ENCODE measurements at places on chromosomes 2 and 18.
A peak's percentile ranks its signal among the peaks of the same experiment; 100 is the strongest.

DNA sequence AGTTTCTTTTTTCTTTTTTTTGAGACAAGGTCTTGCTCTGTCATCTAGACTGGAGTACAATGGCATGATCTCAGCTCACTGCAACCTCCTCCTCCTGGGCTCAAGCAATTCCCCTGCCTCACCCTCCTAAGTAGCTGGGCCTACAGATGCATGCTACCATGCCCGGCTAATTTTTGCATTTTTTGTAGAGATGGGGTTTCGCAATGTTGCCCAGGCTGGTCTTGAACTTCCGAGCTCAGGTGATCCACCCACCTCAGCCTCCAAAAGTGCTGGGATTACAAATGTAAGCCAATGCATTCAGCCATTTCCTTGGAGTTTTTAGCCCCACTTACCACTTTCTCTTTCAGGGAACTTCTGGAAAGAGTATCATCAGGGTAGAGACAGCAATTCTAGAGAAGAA, 153.3 kb upstream of the THSD7B start:
- DNase-seq, result no peak

- no peak for DNase-seq
Measured at GRCh38 chr2:58514252-58514651, 273.1 kb upstream of the FANCL start.

DNA sequence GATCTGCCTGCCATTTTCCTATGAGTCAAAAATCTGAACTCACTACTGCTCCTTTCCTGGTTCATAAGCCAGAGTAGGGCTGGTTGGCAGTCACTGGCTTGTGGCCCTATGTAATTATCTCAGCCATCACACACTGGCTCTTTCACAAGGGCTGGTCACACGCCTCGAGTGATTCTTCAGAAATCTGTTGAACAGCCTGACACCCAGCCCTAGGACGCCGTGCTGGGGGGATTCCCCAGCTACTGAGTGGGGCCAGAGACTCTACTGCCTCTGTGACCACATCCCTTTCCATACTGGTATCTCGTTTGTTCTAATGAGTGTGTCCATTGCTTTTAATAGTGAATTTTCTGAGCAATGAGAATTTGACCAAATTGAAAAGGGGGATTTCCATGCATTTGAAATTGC, 45.8 kb upstream of the RBM44 start:
- DNase-seq, result no peak

GRCh38 chr2:30978044-30978443, 160.2 kb downstream of the GALNT14 start:
- no peak for DNase-seq

DNA sequence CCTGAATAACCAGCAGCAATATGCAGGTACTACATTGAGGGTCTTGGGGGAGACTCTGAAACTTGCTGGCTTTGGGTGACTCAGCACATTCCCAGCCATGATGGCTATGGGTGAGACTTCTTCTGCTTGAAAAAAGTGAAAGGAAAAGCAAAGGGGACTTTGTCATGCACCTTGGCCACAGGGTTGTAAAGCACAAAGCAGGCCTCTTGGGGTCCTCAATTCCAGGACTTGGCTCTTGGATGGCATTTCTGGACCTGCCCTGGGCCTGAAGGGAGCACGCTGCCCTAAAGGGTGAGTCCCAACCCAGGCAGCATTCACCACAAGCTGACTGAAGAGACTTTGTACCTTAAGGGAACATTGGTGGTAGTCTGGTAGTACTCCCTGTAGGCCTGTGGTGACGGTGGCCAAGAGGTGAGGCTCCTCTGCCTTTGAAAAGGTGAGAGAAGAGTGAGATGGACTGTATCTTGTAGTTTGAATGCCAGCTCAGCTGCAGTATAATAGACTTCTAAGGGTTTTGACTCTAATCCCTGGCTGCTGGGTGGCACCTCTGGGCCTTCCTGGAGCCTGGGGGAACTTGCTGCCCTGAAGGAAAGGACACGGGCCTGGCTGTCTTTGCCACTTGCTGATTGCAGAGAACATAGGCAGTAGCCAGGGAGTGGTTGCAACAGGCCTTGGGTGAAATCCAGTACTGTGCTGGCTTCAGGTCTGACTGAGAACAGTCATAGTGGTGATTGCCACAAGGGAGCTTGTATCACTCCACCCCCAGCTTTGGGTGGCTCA, 36.5 kb upstream of the CYTIP start:
- no peak for DNase-seq

- peak; percentile 15 for DNase-seq
Measured at GRCh38 chr2:157596992-157597681, 31.5 kb downstream of the ACVR1C start.

DNA sequence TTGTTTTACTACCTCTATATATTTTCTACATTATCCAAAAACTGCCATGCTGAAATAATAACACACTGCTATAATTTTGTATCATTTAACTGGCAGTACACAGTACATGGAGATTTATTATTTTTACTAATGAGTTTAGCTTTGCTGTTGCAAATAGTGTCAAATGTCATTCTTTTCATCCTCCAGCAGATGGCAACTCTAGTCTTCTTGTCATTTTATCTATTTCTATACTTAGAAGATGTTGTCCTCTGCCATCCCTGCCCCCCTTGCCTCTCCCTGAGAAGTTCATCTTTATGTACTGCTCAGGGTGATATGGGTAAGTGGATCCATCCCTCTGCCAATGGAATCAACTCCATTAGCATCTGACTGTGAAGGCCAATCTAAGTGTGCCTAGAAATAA, 21.7 kb upstream of the LRRTM1 start:
- DNase-seq, result peak; percentile 34

DNA sequence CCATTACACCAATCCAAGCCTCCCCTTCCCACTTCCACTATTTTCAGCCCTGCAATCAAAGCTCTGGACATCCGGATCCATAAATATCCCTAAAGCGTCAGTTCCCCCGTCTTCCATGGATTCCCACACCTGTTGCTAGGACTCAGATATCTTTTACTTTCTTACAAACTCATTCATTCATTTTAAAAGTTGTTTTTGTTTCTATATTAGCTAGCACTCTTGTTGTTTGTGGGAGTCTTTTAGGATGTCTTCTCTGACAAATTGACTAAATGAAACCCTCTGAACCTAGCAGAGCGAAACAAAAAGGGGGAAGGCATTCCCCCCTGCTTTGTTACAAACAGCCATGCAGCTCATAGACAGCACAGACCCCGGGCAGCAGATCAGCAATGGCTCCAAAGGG, 9.0 kb upstream of the NBAS start:
- DNase-seq, result no peak

DNA sequence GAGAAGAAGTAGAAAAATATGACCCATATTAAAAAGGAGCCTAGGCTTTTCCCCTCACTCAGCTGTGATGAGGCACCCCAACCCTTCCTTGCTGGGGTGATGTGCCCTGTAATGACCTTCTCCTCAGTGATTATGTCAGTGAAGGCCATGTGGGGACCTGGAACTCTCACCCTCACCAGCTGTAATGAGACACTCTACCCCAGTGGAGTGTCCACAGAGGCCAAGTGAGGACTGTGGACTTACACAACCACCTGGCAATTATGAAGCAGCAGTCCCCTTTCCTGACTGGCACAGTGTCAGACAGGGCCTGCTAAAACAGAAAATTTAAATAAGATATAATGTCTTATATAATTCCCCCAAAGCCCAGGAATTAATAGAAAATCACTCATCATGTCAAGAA, 54.2 kb downstream of the SEMA4F start:
- DNase-seq, result no peak

GRCh38 chr2:71782323-71782722, 329.0 kb downstream of the DYSF start:
- DNase-seq, result no peak

GRCh38 chr18:24992491-24992890, 359.5 kb downstream of the ZNF521 start:
- DNase-seq, result peak; percentile 65

DNA sequence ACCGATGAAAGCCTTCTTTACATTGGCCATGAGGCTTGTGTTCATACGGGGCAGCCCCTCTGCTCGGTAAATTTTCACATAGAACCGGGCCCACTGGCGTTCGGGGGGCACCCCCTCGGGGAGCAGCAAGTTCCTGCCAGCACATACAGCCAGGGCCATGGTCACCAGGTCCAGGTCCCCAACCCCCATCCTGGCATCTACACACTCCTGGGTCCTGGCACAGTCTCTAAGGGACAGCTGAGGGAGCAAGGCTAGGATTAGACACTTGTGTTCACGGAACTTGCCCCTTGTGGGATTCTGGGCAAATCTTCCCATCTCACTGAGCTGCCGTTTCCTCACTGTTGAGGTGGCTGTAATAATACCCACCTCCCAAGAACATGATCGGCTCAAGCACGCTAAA, 5.6 kb upstream of the OTOF start:
- DNase-seq, result no peak

DNA sequence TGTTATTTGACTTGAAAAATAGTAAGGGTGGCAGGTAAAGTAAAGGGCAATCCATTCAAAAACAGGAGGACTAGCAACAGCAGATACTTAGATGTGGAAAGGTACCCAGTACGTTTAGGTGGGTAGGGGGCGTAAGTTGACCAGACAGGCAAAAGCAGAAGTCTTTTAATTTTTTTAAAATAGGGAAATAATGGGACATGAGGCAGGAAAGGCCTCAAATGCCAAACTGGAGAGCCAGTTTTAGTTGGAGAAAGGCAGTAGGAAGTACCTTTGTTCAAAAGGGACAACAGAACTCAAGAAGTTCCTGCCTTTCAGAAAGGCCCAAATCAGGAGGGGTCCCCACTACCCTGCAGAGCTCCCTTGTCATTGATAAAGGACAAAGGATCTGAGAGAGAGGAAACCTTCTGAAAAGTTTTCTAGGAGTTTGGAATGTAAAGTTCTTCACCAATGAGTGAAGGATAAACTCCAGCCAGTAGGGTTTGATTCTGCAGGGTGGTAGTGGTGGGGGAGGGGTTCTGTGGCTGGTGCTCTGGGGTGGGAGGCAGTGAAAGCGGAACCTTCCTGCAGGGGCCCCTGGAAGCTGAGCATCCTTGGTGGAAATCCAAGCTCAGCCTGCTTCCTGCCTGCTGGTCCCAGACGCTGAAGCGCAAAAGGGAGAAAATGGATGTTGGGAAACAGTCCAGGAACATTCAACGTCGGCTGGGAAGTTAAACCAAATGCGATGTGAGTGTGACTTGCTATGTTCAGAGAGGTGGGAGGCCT, 40.1 kb downstream of the TMEM17 start:
- DNase-seq, result no peak

DNA sequence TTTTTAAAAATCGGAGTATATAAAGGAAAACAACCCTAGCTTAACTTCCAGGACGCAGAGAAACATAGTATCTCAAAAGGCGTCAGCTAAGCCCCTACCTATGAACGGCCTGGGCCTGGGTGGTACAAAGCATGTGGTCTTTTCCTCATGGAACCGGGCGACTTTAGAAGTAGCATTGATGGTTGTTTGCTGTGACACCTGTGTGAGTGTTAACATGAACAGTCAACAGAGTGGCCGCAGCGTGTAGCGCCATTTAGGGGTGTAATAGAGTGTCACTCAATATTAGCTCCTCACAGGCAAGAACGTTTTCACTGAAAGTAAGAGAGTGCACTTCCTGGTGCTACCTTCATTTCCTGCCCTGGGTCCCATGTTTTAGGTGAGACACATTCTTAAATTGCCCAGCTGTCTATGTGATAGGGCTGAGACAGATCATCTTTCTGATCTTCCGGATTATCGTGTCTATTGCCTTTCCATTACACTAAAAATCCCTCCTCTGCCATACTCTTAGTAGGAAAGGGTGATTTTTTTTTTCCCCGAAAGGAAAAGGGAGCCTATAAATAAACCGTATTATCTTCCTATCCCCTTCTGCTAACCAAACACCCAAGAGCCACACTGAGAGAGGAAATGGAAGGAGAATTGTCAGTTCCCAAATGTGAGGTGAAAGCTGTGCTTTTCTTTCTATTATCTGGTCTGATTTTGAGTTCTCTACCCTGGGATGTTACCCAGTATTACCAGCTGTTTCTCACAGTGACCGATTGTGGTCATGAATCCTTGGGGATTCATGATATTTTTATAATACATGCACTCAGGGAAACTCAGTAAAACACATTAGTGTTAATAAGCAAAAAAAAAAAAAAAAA, 1.3 kb downstream of the GORASP2 start:
- peak; percentile 52 for DNase-seq

- no peak for DNase-seq
Measured at GRCh38 chr2:227308784-227309183, 16.3 kb upstream of the MFF start.

GRCh38 chr2:230348787-230349186, 21.8 kb downstream of the SP140L start:
- DNase-seq, result no peak

GRCh38 chr2:157989227-157989626, 112.4 kb upstream of the UPP2 start:
- no peak for DNase-seq

DNA sequence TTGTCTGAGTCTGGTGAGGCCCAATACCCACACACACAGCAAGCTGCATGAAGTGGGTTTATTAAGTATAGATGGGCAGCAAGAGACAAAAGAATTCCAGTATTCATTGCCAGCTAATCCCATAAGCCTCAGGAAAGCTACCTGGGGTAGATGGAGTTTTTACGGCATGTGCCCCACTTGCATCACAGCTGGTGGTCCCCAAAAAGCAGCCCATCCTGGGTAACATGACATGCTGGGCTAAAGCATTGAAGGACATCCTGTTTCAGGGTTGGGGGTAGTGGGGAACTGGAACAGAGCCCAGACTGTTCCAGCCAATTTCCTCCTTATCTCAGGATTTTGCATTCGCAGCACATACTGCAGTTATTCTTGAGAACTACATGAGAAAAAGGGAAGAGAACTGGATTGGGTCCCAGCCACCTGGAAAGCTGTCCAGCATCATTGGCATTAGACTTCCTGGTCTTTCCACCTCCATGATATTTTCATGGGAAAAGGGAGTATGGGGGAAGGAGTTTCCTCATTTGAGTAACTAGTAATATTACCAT, 240.1 kb upstream of the MMADHC start:
- DNase-seq, result peak; percentile 57

DNA sequence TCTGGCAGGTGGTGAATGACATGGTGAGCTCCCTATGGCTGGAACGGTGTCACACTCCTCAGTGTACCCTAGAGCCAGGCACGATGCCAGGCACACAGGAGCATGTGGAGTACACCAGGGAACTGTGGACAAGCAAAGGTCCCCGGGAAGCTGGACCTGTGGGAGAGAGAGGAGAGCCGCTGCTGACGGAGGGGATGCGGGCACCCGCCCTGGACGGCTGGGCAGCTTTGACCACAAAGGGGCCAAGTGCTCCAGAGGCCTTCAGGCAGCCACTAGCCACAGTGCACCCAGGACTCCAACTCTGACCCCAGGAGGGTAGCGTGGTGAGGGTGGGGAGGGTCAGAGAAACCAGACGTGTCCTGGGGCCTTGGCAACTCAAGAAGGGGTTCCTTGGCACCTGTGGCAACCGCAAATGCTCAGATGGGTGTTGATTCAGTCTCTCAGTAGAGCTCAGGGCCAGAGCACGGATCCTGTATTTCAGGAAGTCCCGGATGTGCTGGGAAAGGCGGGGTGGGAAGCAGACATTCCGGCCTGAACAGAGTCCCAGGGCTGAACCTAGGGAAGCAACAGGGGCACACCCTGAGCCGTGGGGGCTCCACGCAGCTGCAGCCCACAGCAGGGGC, 2.3 kb upstream of the MAB21L4 start:
- DNase-seq, result no peak

GRCh38 chr2:66489436-66489835, 54.5 kb downstream of the MEIS1 start:
- DNase-seq, result peak; percentile 27

GRCh38 chr2:128313091-128313836, 5.4 kb downstream of the HS6ST1 start:
- DNase-seq, result no peak

GRCh38 chr18:61992923-61993322, 100.1 kb upstream of the RNF152 start:
- no peak for DNase-seq

Data from NCI-H345 (cell line).